ENCODE measurements at places on chromosomes 12 and 14. TPM values are rescaled to one million over a fixed set of nuclear protein-coding genes. Genes with fewer than 3 reads are reported as not detected.

PKP2 gene
- total RNA-seq, result 2.6 TPM

KRT81 gene
- total RNA-seq, result not detected

OS9 gene
- 260 TPM for total RNA-seq

CLSTN3 gene
- total RNA-seq, result 131 TPM

HAL gene
- total RNA-seq, result 27.3 TPM

FAM222A gene
- 13.9 TPM for total RNA-seq

DNA sequence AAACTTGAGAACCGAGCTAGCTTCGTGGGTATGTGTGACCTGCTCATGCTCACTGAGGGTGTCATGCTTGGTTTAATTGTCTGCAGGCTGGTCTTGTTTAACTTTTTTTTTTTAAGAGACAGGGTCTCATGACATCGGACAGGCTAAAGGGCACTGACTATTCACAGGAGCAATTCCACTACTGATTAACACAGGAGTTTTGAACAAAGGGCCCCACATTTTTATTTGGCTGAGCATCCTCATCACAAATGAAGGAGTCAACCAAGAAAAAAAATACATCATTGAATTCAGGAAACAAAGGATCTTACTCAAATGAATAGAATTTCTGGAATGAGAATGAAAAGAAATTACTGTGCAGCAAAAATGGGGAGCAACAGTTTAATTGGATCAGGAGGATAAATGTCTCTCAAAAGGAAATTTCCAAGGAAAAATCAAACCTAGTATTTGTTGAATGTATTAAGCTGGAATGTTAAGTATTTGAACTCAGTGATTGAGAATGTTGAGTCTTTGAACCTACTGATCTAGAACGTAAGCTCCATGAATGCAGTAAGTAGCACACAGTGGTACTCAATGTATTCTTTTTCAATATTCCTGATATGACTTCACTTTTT is 20.8 kb upstream of the PYROXD1 start:
- H3K4me1 ChIP-seq, result no peaks in the 10 kb centered on the region
- H3K36me3 ChIP-seq, result no peaks in the 10 kb centered on the region
- no peaks in the 10 kb centered on the region for H3K27me3 ChIP-seq
- H3K4me3 ChIP-seq, result no peak overlapping the region
- no peak for DNase-seq

DNA sequence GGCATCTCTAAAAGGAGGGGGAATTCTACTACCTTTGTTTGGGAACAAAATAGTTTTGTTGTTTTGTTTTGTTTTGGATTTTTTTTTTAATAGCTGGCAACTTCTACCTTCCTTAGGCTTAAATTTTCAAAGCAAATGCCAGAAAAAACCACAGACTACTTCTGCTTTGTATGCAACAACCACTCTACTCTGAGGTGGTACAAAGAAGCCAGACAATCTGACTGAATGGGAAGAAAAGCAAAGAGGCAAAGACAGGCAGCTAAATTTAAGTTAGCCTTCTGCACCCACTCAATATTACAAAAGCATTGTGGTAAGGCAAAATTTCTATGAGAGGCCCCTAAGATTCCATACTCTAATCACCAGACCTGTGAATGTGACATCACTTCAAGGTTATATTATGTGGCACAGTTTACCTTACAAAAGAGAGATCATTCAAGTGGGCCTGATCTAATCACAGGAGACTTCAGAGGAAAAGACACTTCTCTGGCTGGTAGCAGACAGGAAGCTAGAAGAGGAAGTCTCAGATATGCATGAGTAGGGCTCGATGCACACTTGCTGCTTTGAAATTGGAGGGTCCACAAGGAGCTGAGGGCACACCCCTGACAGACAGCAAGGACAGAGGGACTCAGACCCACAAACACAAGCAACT is 566.6 kb downstream of the RPS29 start:
- H3K4me1 ChIP-seq, result peaks cover 11% of the 10 kb centered on the region
- H3K4me3 ChIP-seq, result no peak overlapping the region
- no peak overlapping the region for H3K27ac ChIP-seq
- no peaks in the 10 kb centered on the region for H3K27me3 ChIP-seq
- DNase-seq, result no peak

- H3K27ac ChIP-seq, result no peak overlapping the region
- no peaks in the 10 kb centered on the region for H3K36me3 ChIP-seq
- DNase-seq, result no peak
- H3K27me3 ChIP-seq, result no peaks in the 10 kb centered on the region
- H3K4me1 ChIP-seq, result no peaks in the 10 kb centered on the region
These were observed 239.4 kb downstream of the C12orf75 start for GRCh38 chr12:105569886-105570285.

GRCh38 chr14:35229084-35229791 is 62.9 kb upstream of the PSMA6 start:
- peaks cover 51% of the 10 kb centered on the region for H3K4me1 ChIP-seq
- DNase-seq, result no peak
- H3K27me3 ChIP-seq, result no peaks in the 10 kb centered on the region
- no peak overlapping the region for H3K4me3 ChIP-seq
- H3K36me3 ChIP-seq, result no peaks in the 10 kb centered on the region

GRCh38 chr12:90940872-90941499 is 14.0 kb downstream of the CCER1 start:
- H3K27me3 ChIP-seq, result no peaks in the 10 kb centered on the region
- no peak overlapping the region for H3K4me3 ChIP-seq
- no peak for DNase-seq
- no peak overlapping the region for H3K27ac ChIP-seq

DNA sequence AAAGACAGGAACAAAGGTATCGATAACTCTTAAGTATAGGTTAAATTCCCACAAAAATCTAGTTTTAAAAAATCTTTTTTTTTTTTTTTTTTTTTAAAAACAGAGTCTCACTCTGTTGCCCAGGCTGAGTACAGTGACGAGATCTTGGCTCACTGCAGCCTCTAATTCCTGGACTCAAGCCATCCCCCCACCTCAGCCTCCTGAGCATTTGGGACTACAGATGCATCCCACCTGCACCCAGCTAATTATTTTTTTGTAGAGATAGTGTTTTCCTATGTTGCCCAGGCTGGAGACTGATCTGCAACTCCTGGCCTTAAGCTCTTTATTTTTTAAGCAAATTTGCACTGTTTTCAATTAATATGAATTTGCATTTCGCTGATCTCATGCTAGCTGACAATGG is 9.8 kb downstream of the PSEN1 start:
- H3K4me1 ChIP-seq, result peaks cover 47% of the 10 kb centered on the region
- H3K27me3 ChIP-seq, result no peaks in the 10 kb centered on the region
- DNase-seq, result no peak
- no peak overlapping the region for H3K4me3 ChIP-seq

GRCh38 chr12:84507956-84508850 is 404.4 kb downstream of the SLC6A15 start:
- H3K4me3 ChIP-seq, result no peak overlapping the region
- H3K36me3 ChIP-seq, result no peaks in the 10 kb centered on the region
- no peak for DNase-seq

- no peak overlapping the region for H3K4me3 ChIP-seq
- no peak for DNase-seq
- no peak overlapping the region for H3K27ac ChIP-seq
- H3K4me1 ChIP-seq, result no peaks in the 10 kb centered on the region
- H3K27me3 ChIP-seq, result no peaks in the 10 kb centered on the region
- H3K36me3 ChIP-seq, result no peaks in the 10 kb centered on the region
These were observed 816.8 kb downstream of the NRXN3 start for GRCh38 chr14:78986989-78987388.

- H3K27ac ChIP-seq, result no peak overlapping the region
- no peak overlapping the region for H3K4me3 ChIP-seq
- no peaks in the 10 kb centered on the region for H3K36me3 ChIP-seq
These were observed 24.3 kb downstream of the CALM1 start for GRCh38 chr14:90421001-90421631.

DNA sequence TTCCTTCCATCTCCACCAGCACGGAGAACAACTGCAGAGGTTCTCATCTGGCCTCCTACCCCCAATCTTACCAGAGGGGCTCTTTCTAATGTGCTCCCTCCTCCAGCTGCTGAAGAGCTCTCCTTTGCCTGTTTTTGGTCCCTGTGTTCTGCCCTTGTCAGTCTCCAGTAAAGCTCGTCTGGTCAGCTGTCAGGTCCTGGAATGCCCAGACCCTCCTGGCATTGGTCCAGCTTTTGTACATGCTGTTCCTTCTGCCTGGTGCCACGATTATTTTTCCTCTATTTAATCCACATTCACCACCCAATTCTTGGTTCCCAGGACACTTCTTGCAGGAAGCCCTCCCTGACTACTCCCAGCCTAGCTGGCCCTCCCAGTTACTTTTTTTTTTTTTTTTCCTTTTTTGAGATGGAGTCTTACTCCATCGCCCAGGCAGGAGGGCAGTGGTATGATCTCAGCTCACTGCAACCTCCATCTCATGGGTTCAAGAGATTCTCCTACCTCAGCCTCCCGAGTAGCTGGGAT is 6.5 kb downstream of the SLC8B1 start:
- peaks cover 23% of the 10 kb centered on the region for H3K36me3 ChIP-seq
- peaks cover 40% of the 10 kb centered on the region for H3K4me1 ChIP-seq
- no peaks in the 10 kb centered on the region for H3K27me3 ChIP-seq
- DNase-seq, result no peak

DNA sequence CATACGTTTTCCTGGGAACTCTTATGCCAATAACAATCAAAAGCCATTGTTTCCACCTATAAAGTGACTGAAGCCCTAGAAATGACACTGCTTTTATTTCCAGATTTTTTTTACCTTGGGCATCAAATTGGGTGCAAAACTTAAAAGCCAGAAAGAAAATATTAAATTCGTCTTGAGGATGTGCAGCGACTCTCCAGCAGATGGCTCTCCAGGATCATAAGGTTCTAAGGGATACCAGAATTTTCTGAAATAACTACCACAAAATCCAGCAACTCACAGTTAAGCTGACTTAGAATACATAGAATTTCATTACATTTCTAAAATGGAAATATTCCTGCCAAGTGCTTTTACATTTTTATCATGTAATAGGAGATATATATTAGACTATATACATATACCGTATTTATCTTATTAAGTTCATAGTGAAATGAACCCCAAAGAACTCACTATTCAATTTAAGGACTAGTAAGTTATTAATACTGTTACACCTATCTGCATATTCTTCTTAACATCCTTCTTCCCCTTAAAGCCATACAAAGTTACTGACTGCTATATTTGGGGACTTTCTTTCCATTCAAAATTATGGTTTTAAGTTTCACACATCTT is 44.0 kb downstream of the ARMH4 start:
- H3K36me3 ChIP-seq, result no peaks in the 10 kb centered on the region
- H3K27ac ChIP-seq, result no peak overlapping the region
- no peak overlapping the region for H3K4me3 ChIP-seq
- no peaks in the 10 kb centered on the region for H3K4me1 ChIP-seq
- no peak for DNase-seq

DNA sequence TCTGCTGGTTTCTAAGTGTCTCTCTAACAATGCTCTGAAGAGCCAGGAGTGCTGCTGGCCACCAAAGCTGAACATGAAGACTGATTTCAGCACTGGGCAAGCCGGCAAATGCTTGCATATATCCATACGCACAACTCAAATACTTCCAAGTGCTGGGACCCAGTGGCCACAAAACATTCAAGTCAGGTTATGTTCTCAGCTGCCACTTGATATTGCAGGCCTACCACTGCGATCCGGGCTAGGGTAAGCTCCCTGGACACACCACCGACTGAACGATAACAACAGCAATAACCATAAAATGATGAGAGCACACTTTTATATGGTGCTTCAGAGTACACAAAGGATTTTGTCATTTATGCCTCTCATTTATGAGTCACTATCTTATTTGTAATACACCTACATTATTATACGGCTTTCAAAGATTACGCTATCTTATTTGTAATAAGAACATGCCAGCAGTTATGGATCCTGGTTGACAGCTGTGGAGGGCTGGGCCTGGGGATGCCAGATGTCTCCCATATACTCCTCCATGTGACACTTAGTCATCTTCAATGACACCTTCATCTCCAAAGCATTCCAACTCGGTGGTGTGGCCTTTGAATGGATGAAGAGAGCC is 35.5 kb downstream of the CRACR2A start:
- H3K27me3 ChIP-seq, result no peaks in the 10 kb centered on the region
- H3K27ac ChIP-seq, result peak overlapping the region; percentile 47
- H3K36me3 ChIP-seq, result peaks cover 8% of the 10 kb centered on the region
- H3K4me3 ChIP-seq, result no peak overlapping the region

- H3K27me3 ChIP-seq, result no peaks in the 10 kb centered on the region
- no peaks in the 10 kb centered on the region for H3K36me3 ChIP-seq
- H3K4me3 ChIP-seq, result no peak overlapping the region
- peak; percentile 34 for DNase-seq
These were observed 1108.8 kb upstream of the SEL1L start for GRCh38 chr14:82642425-82642824.

GRCh38 chr14:34171431-34172172 is 220.7 kb upstream of the EGLN3 start:
- H3K27me3 ChIP-seq, result no peaks in the 10 kb centered on the region
- H3K4me1 ChIP-seq, result no peaks in the 10 kb centered on the region
- no peak for DNase-seq
- H3K4me3 ChIP-seq, result no peak overlapping the region
- no peak overlapping the region for H3K27ac ChIP-seq

DNA sequence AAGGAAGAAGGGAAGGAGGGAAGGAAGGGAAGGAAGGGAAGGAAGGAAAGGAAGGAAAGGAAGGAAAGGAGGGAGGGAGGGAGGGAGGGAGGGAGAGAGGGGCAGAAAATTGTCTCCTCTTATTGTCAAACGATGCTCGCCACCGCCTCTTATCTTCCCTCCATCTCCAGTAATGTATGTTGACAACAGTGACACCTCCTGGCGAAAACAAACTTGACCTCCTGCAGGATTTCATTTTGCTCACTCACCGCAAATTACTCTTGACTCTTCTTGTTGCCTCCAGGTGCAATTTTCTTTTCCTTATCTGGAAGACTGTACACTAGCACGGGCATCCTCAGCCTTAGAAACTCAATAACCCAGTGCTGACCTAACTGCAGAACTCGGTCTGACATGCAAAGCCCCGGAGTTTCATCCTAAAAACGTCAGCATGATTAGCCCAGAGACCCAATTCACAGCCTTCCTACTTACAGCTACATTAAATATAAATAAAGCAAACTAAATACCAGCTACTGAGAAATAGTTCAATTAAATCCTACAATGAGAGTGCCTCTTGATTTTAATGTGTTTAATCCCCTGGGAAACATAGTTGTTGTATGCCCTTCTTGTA is 512.4 kb upstream of the TMPO start:
- no peaks in the 10 kb centered on the region for H3K4me1 ChIP-seq
- DNase-seq, result no peak
- no peaks in the 10 kb centered on the region for H3K36me3 ChIP-seq
- H3K4me3 ChIP-seq, result no peak overlapping the region
- no peak overlapping the region for H3K27ac ChIP-seq
- H3K27me3 ChIP-seq, result no peaks in the 10 kb centered on the region

- DNase-seq, result no peak
- no peaks in the 10 kb centered on the region for H3K4me1 ChIP-seq
- no peaks in the 10 kb centered on the region for H3K27me3 ChIP-seq
- H3K36me3 ChIP-seq, result no peaks in the 10 kb centered on the region
- no peak overlapping the region for H3K27ac ChIP-seq
These were observed 50.0 kb downstream of the GPHB5 start for GRCh38 chr14:63268771-63269170.
